ENCODE measurements at places on chromosomes 4 and X.

DNA sequence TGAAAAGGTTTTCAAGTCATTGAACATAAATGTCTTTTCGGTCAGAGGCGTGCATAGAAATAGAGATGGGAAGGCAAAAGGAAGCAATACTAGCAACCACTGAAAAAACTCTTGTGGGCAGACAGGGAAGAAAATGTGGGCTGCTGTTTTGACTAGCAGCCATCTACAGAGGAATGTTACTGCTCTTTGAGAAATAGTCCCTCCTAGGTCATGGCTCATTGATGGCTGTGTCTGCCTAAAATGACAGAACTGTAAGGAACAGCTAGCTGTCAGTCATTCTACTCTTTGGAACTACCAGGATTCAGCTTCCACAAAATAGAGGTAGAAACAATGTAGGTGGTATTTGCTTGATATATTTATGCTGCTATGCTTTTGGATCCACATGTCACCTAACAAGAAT is 26.9 kb upstream of the TMPRSS11B start:
- no peak for DNase-seq

- no peak for DNase-seq
These were observed 71.1 kb downstream of the CCSER1 start for GRCh38 chr4:90198086-90198847.

- DNase-seq, result peak; percentile 53
These were observed 1.7 kb upstream of the AFP start for GRCh38 chr4:73434311-73434710.

GRCh38 chr4:185207466-185207865 is 1.9 kb upstream of the SNX25 start:
- no peak for DNase-seq

DNA sequence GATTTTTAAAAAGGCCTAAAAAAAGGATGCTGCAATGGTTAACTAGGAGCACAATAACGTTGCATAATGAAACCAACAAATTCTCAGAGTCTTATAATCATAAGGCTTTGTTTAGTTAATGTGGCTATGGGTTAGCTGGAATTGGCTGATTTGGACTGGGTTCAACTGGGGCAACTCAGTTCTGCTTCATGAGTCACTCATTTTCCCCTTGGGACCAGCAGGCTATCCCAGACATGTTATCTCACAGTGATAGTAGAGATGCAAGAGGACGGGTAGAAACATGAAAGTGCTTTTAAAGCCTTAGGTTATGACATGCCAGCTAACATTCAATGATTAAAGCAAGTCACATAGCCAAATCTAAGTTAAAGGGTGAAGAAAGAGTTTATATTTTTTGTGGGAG is 189.2 kb upstream of the GK2 start:
- peak; percentile 6 for DNase-seq

DNA sequence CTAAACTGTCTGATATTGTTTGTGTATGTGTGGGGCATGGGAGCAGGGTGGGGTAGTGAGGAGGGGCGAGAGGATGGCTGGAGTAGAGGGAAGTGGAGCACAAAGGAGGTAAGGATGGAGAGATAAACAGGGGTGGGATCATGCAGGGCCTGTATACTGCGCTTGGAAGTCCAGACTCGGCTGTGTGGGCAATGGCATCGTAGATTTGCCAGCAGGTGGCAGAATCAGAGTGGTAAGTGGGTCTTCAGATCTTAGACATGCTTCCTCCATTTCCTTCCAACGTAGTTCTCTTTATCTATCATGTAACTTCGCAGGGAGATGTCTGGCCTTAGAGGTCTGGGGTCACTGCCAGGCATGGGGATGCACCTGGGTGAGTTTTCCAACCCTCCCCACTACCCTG is 155.5 kb downstream of the PDGFRA start:
- peak; percentile 37 for DNase-seq

- DNase-seq, result peak; percentile 59
These were observed 45.0 kb downstream of the TET2 start for GRCh38 chr4:105191621-105192210.

GRCh38 chrX:50066318-50066937 is 134.4 kb downstream of the AKAP4 start:
- no peak for DNase-seq

DNA sequence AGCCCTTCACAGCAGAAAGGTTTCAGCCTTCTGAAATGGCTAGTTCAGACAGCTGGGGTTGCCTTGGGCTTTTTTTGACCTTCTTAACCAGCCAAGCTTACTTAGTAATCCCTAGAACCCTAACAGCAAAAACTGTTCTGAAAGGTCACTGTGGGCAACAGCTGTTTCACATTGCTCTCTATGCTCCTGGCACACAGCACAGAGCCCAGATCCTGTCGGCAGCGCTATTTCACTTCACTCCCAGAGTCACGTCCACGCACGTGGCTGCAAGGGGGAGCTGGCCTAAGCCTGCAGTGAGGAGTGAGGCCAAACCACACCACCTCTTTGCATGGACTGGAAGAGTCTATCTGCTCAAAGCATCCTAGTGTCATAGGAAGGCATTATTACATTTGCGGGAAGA is 32.0 kb upstream of the STS start:
- DNase-seq, result no peak

- no peak for DNase-seq
These were observed 769 bp upstream of the CPZ start for GRCh38 chr4:8591626-8592365.

GRCh38 chrX:129525162-129525561 is 1.9 kb upstream of the SMARCA1 start:
- DNase-seq, result peak; percentile 4
